ENCODE measurements at places on chromosomes 2 and 18.

GRCh38 chr2:36775261-36775660 lies 78.8 kb downstream of the VIT start:
- DNase-seq: no peak

DNA sequence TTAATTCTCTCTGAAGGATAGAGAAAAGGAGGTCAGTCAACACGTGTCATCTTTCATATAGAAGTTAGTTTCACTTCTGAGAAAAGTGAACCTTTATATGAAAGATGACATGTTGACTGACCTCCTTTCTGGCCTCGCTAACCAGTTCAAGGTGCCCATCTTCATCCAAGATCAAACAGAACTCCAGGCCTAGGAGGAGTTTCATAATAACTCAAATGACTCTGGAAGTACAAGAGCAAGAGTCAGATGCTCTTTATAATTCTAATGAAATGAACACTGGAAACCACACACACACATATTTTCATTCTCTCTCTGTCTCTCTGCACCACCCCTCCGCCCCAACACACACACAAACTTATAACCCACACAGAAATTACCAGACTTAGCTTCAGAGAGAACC lies 16.3 kb downstream of the ANKRD44 start:
- DNase-seq: no peak

- no peak for DNase-seq
These were observed 3.5 kb upstream of the NMUR1 start for GRCh38 chr2:231533777-231534125.

- no peak for DNase-seq
These were observed 210.4 kb downstream of the SOCS6 start for GRCh38 chr18:70499218-70499691.

DNA sequence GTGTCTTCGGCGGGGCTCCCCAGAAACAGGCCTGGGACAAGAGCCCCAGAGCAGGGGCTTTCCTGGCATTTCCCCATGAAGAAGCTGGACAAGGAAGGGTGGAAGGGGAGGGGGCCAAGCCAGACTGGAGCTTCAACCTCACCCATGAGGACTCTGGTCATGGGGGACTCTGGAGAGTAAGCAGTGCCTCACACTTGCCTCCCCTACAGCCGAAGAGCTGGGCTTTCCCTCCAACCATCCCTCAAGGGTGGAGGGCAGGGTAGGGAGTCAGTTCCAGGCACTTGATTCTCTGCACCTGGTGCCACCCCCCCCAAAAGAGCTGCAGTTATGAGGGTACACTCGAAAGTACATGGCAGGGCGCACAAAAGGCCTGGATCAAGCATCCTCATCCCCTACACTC lies 246.6 kb downstream of the TFCP2L1 start:
- no peak for DNase-seq

GRCh38 chr18:62434798-62435197 lies 88.0 kb upstream of the ZCCHC2 start:
- DNase-seq: peak; percentile 43

DNA sequence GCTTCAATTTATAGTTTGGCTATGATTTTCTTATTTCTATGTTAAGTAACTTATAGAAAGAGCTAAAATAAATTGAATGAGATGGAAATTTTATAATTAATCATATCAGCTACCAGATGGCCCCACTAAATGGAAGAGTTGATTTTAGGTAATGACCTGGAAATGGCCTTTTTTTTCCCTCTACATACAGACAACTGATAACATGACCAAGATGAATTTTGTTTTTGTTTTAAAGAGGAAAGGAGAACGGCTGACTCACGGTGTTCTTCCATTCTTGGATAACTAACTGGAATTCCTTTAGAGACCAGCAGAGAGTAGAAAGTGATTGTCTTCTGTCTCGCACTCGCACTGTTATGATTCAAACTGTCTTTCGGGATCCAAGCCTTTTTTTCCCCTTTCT lies 91.0 kb downstream of the TMEM185B start:
- peak; percentile 71 for DNase-seq

DNA sequence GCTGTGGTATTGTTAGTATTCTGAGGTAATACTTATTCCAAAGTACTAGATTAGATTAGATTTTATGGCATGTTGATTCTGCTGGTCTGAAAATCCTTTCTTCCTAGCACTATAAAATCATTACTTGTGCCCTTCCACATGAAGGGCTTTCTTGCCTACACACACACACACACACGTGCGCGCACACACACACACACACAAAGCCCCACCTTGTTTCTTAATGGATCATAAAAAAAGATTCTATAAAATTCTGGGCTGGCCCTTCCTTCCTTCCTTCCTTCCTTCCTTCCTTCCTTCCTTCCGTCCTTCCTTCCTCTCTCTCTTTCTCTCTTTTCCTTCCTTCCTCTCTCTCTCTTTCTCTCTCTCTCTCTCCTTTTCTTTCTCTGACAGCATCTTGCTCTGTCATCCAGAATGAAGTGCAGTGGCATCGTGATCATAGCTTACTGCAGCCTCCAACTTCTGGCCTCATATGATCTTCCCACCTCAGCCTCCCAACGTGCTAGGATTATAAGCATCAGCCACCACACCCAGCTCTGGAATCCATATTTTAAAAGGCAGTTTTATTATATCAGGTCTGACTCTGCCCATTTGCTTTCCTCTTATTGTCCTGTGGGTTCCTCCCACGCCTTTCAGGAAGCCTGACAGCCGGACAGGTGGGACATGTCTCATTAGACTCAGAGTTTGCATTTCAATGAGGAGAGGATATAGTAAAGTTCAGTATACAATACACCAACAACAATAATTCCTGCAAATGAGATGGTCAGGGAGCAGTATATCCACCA lies 321.1 kb downstream of the PIK3C3 start:
- no peak for DNase-seq

- no peak for DNase-seq
These were observed 29.8 kb upstream of the MYO3B start for GRCh38 chr2:170148161-170148560.

DNA sequence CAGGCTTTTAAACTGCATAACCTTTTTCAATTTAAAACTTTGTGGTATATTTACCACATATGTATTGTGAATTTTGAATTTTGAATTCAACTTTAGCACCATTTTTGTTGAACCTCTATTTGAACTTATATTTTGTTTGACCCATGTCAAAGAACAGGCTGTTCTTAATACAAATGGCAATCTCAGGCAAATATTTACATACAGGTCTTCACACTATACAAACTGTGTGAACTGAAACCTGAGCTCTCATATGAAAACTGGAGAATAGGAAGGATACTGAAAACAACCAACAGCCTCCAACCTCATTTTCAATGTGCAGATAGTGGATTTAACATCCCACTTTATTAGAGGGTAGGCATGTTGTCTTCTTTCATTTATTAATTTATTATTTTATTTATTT lies 491.8 kb downstream of the KCNJ3 start:
- DNase-seq: no peak

DNA sequence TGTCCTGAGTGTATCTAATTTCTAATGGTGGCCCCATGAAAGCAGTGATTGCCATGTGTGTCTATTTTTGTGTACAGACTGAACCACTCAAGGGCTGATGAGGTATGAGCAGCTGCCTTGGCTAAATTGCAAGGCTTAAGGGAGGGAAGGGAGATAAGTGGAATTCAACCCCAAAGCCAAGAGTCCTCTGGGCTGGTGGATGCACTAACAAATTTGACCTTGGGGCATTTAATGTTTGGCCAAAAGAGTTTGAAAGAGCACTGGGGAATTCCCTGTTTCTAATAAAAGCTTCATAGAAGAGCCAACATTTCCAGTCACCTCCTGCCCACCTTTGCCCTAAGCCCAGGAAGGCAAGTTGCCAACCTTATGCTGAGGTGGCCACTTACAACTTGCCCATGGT lies 172.1 kb downstream of the SETBP1 start:
- DNase-seq: peak; percentile 39

GRCh38 chr2:215436705-215437565 lies 1.1 kb upstream of the FN1 start:
- DNase-seq: peak; percentile 63

DNA sequence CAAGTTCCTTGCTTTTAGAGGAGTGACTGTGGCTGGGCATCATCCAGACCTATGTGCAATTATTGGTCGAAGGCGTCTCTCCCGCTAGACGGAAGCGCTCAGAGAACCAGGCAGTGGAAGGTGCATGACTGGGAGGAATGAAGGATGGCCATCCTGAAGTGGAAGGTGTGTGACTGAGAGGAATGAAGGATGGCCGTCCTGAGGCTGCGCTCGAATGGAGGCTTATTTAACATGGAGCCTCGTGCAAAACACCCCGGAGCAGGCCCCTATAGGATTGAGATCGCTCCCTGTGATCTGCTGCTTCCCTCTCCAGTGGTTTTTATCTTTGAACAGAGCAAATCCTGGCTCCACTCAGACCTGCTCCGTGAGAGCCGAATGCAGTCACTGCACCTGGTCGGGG lies 140.2 kb upstream of the ID2 start:
- no peak for DNase-seq

- peak; percentile 28 for DNase-seq
These were observed 101.4 kb downstream of the CDH2 start for GRCh38 chr18:28075501-28075900.

- no peak for DNase-seq
These were observed 28.3 kb upstream of the KCNS3 start for GRCh38 chr2:17850151-17850550.

DNA sequence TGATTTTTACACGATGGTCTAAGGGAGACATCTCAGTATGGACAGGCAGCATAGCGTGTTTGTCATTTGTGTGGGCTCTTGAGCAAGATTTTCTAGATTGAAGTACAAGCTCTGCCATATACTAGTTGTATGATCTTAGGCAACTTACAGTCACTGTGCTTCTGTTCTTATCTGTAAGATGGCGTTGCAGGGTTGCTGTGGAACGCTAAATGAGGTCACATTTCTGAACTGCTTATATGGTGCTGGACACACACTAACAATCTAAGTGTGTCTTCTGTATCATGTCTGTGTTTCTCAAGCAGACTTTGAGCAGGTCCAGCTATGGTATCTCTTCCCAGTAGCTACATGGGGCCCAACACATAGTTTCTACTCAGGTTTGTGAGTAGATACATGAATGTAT lies 29.2 kb downstream of the PARD3B start:
- no peak for DNase-seq

GRCh38 chr18:79497638-79498081 lies 101.9 kb downstream of the NFATC1 start:
- DNase-seq: no peak

DNA sequence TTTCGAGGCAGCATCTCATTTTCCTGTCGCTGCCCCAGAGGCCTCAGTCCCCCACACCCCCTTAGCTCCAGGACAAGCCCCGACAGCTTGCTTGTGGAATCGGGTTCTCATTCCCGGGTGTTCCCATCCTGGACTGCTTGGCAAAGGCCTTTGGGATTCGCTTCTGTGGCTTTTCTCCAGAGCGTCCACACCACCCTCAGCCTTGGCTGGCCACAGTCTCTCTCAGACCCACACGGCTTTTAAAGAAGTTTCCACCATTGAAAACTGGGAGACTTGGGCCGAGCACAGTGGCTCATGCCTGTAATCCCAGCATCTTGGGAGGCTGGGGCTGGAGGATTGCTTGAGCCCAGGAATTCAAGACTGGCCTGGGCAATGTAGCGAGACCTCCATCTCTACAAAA lies 2.7 kb downstream of the ESPNL start:
- DNase-seq: no peak

GRCh38 chr2:159640176-159640575 lies 23.8 kb upstream of the BAZ2B start:
- no peak for DNase-seq

DNA sequence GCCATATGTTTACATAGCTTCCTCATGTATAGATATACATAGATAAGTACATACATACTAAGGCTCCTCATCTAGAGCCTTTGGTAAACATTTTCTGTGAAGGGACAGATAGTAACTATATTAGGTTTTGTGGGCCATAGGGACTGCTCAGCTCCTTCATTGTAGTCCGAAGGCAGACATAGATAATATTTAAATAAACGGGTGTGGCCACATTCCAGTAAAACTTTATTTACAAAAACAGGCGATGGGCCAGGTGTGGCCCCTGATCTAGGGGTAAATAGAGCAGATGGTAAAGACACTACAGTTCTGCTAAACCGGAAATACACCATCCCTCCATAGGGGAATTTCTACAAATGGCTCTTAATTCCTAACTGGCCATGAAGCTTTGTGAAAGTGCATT lies 7.3 kb downstream of the COQ10B start:
- DNase-seq: no peak

DNA sequence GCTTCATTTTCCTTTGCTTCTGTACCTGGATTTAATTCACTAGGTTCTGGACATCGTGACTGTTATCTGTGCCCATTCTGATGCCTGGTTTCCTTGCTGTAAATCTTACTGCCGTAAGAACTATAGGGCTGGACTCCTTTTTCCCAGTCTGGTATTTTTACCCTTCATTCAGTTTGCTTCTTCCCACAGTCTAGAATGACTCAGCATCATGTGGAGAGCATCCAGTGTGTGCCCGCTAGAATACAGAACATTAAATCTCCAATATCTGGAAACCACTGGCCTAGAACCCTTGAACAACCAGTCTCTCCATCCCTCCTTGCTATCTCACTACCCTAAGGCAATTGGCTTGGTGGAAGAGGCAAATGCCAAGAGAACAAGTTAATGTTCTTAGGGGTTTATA lies 1075.4 kb upstream of the ZEB2 start:
- DNase-seq: peak; percentile 15

DNA sequence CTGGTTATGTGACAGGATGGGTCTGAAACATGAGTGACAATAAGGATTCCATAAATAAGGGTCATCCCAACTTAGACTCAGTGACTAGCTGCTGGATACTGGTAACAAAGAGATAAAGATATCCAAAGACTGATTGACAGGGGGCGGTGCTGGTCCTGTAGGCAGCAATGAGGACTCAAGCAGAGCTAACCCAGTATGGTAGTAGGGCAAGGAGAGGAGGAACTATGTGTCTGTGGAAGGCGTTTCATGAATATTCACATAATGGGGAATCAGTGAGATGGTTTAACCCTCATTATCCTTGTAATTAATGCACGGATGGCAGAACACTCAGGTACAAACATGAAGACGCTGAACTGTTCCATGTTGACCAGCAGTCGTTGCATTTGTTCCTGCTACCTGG lies 102.5 kb upstream of the EML6 start:
- no peak for DNase-seq

- DNase-seq: no peak
These were observed 43.5 kb upstream of the NXPH2 start for GRCh38 chr2:138823666-138824065.

GRCh38 chr18:56921896-56922480 lies 224.9 kb upstream of the BOD1L2 start:
- no peak for DNase-seq

GRCh38 chr2:233204286-233204936 lies 47.1 kb upstream of the ATG16L1 start:
- DNase-seq: no peak

DNA sequence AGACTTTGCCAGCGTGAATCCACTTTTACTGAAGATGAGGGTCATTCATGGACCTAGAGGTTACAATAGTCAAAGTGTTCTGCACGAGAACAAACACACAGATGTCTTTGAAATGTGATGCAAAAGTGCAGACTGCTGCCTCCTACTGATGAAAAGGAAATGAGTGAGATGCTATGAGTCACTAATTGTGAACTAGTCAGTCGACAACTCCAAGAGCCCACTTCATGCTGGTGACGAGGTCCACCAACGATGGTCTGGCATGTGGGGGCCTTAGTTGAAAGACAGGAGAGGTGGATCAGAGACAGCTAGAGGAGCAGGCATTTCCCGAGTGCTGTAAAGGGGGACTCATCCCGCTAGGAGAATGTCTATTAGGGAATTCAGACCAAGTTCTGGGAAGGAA lies 17.1 kb upstream of the ZNF236 start:
- DNase-seq: peak; percentile 13
